IPS DF 6.9 (cell line): ENCODE measurements at places on chromosomes 2 and 18.
A peak's percentile ranks its signal among the peaks of the same experiment; 100 is the strongest.

DNA sequence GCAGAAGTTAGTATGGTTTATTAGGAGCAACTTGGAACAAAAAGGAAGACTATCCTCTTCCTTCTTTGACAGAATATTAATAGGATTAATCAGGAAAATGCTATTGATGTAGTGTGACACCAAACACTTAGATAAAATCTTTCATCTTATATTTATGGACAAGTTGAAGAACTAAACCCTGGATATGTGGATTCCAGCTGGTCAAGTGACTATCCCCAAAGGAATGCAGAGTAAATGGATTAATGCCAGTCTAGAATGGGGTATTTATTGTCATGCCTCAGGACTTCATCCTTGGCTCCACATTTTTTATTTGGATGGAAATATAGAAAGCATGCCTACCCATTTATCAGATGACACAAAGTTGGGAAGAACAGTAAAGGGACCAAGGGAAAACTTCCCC is 124.0 kb upstream of the TTC39C start:
- no peak for DNase-seq

GRCh38 chr18:54765636-54766375 is 62.5 kb upstream of the RAB27B start:
- no peak for DNase-seq

GRCh38 chr2:47560107-47560819 is 157.3 kb downstream of the MSH2 start:
- no peak for DNase-seq

DNA sequence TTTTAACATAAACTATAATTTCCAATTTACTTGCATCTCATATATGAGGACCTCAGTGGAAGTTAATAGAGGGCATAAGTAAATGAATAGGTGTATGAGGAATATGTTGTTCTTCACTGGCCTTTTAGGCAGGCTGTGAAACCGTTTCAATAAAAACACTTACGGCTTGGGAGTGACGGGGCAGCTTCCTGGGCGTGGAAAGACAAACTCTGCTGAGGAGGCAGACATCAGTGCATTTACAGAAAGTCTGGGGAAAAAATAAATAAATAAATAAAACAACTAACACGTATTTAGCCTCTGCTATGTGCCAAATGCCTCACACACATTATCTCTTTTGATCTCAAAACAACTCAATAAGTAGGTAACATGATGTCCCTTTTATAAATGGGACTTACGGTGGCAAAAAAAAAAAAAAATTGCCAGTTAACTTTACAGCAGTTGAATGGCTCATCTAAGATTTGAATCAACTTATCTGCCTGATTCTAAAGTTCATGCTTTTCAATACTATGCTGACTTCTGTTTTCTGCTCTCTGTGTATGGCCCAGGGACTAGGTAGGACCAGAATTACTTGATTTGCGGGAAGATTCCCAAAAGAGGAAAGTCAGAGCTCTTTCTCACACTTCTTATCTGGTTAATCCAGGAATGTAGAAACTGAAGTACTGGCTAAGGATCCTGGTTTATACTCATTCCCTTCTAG is 77.5 kb upstream of the LRATD1 start:
- DNase-seq = no peak

- no peak for DNase-seq
These were observed at the start of gene GPR39 for GRCh38 chr2:132416723-132417395. Gene GPR39, plus strand, starts transcription at chr2:132416805.

DNA sequence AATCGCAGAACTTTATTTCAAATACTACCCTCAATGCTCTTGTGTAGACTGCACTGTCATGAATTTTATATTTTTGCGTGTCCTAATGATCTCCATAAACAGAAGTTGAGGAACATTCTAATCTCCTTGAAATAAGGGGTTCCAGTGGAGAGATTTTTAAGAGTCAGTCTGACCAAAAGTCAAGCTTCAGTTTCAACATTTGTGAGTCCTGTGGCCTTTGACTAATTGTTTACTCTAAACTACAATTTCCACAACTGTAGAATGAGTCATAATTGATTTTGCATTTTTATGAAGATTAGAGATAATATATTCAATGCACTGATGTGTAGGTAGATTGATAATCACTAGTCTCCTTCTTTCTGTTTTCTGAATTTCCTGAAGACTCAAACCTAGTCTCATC is 720.3 kb upstream of the ID2 start:
- DNase-seq = no peak

DNA sequence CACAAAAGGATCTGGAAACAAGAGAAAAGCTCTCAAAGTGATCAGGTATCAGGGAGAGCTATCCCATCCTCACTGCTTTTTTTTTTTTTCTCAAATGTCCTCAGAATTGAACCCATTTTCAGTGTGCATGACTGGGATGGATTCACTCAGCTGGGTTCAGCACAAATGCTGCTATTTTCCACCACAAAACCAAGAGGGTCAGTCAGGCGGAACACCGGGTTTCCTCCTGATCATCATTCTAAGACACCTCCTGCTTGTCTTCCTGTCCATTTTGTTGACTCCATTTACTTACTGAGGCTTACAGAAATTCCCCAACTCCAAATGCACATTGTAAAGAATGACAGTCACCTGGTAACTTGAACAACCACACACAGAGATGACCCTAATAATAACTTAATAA is 39.9 kb downstream of the CYRIA start:
- no peak for DNase-seq

GRCh38 chr2:95323347-95324155 is 26.4 kb downstream of the KCNIP3 start:
- DNase-seq = no peak

DNA sequence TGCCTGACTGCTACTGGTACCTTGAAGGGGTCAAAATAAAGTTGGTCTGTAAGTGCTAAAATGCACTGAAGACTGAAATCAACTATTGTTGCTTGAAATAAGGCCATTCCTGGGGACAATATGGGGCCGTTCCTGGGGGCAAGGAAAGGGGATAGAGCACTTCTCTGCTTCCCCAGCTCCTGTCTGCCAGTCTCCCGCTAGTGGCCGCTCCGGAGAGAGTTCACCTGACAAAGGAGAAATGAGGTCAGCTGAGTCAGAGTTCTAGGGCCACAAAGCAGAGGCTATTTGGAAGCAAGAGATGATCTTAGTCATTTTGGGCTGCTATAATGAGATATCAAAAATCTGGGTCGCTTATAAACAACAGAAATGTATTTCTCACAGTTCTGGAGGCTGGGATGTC is 345.9 kb downstream of the TSN start:
- no peak for DNase-seq

GRCh38 chr2:23135481-23136100 is 249.4 kb upstream of the KLHL29 start:
- peak; percentile 9 for DNase-seq

GRCh38 chr18:68428661-68429060 is 286.2 kb downstream of the TMX3 start:
- no peak for DNase-seq

DNA sequence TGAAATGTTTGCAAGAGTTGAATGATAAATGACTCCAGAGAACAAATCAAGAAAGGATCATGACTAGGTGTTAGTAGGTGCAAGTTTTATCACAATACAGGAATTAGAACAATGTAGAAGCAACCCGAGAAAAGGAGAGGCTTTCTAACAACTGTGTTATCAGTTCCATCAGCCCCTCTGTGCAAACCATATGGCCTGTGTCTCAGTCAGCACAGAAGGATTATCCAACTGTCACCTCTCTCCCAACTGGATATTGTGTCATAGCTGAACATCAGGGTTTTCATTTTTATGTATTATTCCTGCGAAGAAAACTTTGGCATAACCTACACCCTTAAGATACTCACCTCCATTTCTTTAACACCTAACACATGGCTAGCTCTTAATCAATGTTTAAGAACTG is 321.6 kb upstream of the RND3 start:
- DNase-seq = no peak

DNA sequence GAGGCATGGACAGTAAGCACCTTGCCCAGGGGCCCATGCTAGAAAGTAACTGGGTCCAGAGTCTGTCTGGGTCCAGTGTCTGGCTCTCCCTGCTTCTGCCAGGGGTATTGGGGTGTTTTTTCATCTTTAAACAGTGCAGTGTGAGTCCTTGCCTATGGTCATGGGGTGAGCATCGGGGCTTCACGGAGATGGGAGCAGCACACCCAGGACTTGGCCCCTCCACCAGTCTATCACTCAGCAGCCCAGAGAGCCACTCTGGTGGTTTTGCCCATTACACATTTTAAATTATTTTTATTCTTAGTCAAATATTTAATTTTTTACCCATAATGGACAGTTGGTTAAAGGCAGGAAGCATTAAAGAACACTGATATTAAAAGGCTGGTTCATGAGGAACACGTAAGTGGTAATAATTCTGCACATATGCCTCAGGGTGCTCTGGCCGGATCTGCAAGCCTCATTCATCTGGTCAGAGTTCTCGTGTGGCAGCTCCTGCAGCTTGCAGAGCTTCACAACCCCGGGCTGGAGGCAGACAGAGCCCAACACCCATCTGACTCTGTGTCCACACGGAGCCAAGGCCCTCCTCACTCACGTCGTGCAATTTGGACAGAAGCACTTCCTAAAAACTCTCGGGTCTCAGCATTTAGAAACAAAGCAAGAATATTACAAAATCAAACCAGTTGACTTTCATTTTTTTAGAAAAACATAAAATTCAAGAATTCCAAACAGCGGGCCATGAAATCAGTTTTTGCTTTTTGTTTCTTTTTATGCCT is 204.1 kb downstream of the CTIF start:
- no peak for DNase-seq

GRCh38 chr2:219018726-219019125 is 22.6 kb downstream of the CFAP65 start:
- no peak for DNase-seq

DNA sequence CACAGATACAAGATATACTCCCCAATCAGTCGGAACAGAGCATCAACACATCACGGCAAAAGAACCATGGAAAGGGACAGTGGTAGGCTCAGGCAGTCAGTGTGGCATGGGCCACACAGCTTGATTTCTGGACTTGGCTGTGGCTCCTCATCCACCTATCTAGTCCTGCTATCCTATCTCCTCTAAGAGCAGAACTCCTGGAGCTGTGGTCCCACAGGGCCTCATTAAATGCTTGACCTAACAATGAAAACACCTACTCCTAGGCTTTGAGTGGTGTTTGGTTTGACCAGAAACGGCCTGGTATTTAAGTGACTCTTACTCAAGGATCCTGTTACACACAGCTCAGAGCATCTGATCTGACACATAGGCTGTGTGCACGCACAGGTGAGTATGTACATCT is 33.6 kb upstream of the SMAD2 start:
- no peak for DNase-seq

DNA sequence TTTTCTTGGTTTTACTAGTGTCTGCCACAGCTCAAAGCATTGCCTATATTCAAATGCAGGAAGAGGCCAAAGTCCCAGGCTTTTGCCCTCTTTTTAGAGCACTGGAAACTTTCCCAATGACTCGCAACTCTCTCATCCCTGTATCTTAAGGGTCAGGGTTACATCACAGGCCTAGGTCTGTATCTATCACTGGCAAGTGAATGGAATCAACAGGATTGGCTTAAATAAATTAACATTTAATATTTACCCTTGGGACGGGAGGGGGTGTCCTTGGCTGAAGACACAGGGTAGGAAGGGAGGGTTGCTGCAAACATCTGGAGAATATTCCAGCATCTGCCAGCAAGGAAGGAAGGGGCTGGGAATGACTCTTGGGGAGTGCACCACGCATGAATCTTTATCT is 242.6 kb downstream of the SLC4A3 start:
- DNase-seq = no peak

- no peak for DNase-seq
These were observed 267.1 kb downstream of the ATAD2B start for GRCh38 chr2:23659773-23660172.

DNA sequence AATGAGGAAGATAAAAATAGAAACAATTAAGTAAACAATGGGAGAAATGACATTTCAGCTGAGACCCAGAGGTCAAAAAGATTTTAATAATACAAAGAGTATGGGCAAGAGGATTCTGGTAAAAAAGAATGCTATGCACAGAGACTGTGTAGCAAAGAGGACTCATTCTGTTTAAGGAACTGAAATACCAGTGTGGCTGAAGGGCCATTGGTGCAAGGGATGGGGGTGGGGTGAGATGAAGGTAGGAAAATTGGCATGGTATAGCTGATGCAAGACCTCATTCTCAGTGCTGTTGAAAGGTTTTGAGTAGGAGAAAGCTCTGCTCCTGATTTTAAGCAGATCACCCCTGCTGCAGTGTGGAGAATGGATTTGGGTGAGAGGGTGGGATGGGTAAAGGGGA is 10.8 kb downstream of the GALNT1 start:
- no peak for DNase-seq

GRCh38 chr2:159381574-159381973 is 95.1 kb upstream of the WDSUB1 start:
- DNase-seq = no peak

GRCh38 chr2:189134485-189134884 is 45.1 kb downstream of the COL5A2 start:
- DNase-seq = no peak

DNA sequence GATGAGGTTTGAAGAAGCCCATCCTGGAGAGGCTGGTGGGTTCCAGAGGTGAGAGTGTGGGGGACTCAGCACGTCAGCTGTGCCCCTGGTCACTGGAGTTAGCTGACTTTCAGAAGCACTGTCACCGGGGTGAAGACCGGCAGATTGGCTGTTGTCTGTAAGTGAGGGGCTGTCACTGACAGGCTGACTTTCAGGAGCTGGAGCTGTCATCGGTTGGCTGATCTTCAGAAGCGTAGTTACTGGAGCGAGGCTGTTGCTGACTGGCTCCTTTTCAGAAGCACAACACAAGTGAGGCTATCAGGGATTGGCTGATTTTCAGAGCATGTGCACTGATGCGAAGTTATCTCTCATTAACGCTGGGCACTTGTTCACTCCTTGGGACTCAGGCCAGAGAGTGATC is 738.4 kb upstream of the ID2 start:
- DNase-seq = no peak

DNA sequence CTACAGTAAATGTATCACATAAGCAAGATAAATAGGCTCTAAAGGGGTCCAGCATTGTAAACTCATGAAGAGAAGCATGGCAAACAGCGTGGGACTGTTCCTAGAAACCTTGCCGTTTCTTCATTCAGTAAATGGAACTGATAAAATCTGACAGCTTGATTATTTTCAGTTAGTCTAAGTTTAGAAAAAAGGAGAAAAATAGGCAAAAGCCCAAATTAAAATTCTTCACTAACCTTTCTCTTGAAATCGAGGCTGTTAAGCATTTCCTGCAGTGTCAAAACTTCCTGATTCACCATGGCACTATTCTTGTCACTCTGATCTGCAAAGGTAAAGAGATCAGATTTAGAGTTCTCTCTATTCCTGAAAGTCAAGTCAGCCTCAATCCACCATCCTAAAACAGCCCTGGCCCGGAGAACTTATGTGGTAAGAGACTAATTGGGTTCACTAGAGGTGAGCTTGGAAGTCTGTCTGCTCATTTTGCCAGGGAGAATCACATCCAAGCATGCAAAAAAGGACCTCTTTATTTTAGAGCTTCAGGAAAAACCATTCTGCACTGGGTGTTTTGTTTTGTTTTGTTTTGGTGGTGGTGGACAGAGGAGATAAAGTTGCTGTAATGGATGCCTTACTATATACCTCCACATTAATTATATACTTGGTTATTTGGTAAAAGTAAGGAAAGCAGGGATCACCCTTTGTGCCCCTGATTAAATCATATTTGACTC is 52.4 kb upstream of the STAT1 start:
- DNase-seq = no peak
